ENCODE measurements at places on chromosomes 3 and 15.

DNA sequence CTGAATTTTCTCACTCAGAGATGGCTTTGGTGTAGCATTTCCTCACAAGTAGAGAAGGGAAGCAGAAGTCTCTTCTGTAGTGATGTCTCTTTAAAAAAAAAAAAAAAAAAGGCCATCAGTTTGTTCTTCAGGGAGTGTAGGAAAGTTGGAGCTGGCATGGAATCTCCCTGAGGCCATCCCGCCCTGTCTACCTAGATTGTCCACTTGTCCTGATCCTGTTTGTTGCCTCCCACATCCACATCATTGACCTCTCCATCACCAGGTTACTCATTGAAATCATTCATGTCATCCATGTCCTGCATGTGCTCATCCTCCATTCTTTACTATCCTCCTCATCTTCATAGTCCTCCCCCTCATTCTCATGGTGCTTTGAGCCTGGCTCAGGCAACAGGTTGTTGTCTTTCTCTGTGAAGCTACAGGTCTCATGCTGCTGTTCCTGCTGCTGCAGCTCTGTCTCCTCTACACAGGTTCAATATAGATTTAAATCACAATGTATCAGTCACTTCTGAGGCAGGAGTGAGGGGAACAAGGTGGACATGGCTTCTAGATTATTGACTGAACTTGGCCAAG lies 556.3 kb upstream of the NAALADL2 start:
- DNase-seq = no peak

DNA sequence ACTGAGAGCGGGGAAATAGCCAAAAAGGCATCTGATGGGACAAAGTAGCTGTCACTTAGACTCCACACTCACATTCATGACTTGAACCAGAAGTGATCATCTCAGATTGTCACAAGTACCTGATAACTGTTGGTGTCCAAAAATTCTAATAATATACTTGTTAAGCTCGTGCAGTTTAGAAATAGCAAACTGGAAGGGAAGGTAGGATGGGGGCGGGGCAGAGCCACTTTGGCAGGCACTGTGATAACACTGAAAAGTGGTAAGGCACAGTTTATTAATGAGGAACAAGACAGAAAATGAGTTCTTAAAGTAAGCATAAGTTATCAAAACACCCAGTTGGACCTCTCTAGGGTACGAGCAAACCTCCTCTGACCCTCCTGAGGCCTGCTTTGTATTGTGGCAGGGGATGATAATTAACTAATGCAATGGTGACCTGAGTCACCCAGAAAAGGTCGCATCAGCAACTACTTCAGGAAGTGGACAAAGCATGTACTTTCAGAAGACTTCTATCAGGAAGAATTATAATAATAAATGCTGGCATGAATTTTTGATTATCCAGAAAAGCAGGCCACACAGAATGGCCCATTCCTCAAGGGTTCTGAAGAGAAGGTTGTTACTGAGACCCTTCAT lies 54.4 kb downstream of the ADCY5 start:
- DNase-seq = no peak

GRCh38 chr3:146503461-146504202 lies 34.3 kb upstream of the PLSCR2 start:
- DNase-seq = no peak

DNA sequence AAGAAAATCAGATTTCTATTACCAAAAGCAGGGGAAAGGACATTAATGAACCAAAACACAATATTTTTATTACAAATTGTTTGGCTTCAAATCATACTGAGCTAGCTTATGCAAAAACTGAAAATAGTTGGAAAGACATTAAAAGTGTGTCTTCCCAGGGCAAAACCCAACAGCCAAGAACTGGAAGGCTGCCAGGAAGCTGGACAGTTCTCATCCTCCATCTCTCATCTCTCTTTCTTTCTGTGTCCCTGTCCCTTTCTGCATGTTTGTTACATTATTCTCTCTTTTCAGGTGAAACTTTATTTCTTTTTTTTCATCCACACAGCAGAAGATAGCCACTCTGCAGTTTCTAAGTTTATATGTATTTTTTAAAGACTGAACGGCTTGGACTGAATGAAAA lies 41.1 kb upstream of the SNTN start:
- DNase-seq = no peak

- DNase-seq = no peak
Observed at GRCh38 chr3:17175187-17175807, 290.5 kb downstream of the PLCL2 start.

DNA sequence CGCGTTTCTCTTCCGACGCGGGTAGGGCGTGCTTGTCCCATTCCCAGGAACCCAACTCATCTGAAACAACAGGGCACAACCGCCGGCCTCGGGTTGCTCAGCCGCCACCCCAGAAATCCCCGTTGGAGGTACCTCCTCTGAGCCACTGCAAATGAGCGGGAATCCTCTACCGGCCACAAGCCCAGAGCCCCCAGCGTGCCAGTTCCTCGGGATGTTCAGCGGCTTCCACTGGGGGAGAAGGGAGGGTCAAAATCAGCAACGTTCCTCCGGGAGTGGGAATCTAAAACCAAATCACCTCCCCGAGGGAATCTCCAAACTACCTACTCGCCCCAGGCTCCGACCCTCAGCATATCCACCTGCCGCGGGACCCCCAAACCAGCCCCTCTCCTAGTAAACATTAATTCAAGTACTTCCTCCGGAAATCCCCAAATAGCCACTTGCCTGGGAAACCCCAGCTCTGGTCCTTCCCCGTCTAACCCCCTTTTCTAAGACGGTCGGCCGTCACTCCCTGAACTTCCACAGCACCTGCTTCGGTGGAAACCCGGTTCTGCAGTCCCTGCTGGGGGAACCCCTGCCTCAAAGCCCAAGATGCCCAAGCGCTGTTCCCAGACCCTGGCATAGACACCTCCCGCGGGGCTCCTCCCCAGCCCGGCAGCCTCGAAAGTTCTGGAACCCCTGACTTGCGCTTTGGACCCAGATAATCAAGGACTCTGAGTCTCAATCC lies 887 bp downstream of the OXTR start:
- no peak for DNase-seq

GRCh38 chr3:27712136-27713077 lies 9.7 kb downstream of the EOMES start:
- peak; percentile 82 for DNase-seq

DNA sequence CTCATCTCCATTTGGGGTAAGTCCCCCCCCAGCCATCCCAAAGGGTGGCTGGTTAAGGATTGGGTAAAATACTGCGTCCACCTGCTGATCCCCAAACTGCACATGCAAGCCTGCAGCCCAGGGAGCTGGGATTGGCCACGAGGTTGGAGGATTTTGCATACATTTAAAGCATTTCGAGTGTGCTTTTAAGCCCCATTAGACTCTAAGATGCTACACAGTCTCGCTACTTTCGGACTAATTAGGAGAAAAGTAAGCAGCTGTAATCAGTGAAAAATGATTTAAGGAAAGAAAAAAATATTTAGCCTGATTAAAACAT lies 23.9 kb downstream of the SLC6A6 start:
- DNase-seq = no peak

- no peak for DNase-seq
Observed at GRCh38 chr15:40773902-40774301, 4.1 kb downstream of the C15orf62 start.

- no peak for DNase-seq
Observed at GRCh38 chr3:43203022-43203421, 83.3 kb upstream of the SNRK start.

- DNase-seq = no peak
Observed at GRCh38 chr3:66023738-66024385, 14.9 kb downstream of the MAGI1 start.

- no peak for DNase-seq
Observed at GRCh38 chr3:94046533-94046932, 16.2 kb downstream of the DHFR2 start.

- peak; percentile 63 for DNase-seq
Observed at GRCh38 chr15:63601026-63601703, 4.0 kb downstream of the FBXL22 start.

GRCh38 chr15:26630857-26631256 lies 142.0 kb downstream of the GABRB3 start:
- DNase-seq = no peak

GRCh38 chr3:55484191-55484689 lies 2.9 kb downstream of the WNT5A start:
- DNase-seq = no peak
